Stimulated activated CD8-positive, alpha-beta memory T cell treated with anti-CD3 and anti-CD28 coated beads, Interleukin-4, amount 100 ng/mL, for 1 hour (primary cell): ENCODE measurements at places on chromosomes 6 and 20.

DNA sequence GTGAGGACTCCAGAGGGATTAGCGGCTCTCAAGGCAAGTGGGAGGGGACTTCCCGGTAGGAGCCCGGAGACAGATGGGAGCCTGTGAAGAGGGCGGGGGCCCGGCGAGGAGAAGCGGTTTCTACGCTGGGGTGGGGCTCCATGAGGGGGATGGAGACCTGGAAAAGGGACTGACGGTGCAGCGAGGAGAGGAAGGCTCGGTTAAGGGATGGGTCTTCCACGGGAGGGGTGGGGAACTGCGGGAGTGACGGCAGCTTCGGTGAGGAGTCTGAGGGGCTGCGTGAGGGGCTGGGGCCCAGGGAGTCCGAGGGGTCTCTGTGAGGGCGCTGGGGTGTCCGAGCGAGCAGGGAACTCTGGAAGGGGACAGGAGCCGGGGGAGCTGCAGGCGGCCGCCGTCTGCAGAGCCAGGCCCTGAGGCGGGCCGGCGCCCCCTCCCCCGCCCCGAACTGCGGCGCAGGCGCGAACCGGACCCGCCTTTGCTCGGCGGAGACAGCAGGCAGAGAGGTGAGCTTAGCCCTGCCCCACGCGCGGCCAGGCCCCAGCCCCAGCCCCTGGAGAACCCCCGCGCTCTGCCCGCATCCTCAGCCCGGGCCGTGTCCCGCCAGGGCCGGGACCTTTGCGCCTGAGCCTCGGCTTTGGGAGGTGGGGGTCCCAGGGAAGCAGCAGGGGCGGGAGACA is at the start of gene NRSN2:
Gene NRSN2 (plus strand): TSS at position 472 of the 677 bp plus-strand sequence. CDS start 2,533 bp downstream, outside the sequence.
- no peak for DNase-seq

- no peak for DNase-seq
These were observed 107.8 kb upstream of the SHLD1 start for GRCh38 chr20:5642155-5642981.

DNA sequence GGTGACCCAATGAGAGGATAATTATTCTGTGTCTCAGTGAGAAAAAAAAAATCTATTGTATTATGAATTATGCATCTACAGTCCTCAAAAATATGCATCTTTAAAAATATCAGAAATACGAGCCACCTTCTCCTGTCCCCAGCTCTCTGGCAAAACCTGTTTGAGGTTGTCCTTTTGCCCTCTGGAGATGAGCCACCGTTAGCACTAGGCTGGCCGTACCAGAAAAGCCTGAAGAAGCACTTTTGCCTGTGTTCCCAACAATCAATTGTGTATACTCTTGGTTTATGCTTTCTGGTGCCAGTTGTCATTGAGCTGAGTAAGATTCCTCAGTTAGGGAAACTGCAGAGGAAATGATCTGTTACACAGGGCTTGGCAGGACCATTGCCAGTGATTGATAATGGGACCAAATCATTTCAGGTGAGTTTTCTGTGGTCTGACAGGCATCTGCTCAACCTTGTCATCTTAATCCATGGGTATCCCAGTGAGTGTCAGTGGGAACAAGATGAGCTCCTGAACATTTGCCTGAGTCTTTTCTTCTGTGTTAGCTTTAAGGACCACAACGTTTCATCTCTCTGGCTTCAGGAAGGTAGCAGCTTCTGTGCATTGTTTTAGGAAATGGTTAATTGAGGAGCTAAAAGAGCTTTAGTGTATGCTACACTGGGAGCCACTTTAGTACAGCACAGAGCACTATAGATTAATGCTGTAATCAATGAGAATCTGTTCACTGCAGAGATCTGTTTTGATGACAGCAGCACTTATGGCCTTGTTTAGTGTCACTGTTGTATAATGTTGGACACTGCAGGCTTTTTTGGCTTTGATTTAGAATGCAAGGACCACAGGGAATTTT is 330.1 kb downstream of the RIMS1 start:
- DNase-seq: no peak

DNA sequence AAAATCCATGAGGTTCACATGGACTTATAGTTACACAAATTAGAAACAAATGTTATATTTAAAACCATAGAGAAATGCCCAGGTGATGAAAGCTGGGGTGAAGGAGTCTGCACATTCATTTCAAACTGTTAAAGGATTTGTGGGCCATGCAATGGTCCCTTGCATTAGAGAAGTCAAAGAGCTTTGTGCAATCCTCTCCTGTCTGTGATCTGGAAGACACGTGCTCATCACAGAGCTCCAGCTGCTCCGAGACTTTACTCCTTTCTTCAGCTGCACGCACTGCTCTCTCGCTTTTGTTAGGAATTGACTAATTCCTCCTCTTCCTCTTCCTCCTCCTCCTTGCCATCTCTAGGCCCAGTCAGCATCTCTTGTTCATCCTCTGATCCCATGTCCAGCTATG is 4.1 kb upstream of the AIF1 start:
- no peak for DNase-seq

- no peak for DNase-seq
These were observed 40.1 kb downstream of the CDKAL1 start for GRCh38 chr6:20574355-20574754.

DNA sequence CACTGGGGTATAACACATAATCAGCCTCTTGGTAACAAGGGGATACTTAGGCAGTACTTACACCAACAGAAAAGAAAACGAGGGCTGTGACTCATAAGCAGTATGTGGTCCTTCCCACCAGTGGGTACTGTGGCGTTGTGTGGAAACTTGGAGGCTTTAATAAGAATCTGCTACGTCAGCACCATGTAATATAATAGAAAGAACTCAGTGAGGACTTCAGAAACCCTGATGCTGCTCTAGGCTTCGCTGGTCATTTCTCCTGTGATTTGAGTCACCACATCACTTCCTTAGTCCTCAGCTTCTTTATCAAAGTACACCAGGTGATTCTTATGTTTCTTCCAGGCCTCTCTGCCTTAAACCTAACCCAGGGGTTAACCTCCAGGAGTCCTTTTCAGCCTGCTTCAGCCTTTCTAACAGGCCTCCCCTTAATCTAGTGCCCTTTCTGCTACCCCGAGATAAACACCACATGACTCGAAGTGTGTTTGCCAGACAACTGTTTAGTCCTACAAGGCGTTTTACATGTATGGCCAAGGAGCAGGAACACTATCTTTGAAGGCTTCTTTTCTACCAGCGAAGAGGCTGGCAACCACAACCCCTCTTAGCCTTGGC is 68.5 kb downstream of the FYN start:
- peak; percentile 36 for DNase-seq

DNA sequence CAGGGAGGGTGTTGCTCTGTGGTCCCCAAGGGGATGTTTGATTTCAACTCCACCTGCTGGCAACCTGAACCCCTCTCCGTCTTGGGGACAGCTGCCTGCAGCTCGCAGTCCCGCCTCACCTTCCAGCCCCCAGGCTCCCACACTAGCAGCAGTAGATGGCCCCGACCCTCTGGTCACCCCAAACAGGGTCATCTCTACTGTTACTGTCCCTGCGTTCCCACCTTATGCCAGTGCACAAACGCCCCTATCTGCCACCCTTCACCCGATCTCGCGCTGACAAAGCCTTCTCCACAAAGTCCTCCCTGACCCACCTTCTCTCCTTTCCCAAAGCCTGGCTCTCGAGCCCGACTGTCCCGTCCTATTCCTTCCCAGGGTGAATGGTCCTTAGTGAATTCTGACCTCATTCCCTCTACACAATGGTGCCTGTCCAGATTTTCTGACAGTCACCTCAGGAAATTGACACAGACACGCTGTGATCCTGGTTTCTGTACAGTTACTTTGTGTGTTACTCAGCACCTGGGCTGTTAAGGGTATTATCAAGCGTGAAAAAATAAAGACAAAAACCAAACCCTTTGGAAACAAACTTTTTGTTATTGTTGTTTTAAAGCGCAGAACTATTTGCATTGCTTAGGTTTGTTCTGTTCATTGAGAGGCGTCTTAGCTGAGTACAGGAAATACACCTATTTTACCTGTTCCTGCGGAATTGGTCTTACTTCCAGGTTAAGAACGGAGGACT is 728 bp downstream of the FUT9 start:
- DNase-seq: no peak

DNA sequence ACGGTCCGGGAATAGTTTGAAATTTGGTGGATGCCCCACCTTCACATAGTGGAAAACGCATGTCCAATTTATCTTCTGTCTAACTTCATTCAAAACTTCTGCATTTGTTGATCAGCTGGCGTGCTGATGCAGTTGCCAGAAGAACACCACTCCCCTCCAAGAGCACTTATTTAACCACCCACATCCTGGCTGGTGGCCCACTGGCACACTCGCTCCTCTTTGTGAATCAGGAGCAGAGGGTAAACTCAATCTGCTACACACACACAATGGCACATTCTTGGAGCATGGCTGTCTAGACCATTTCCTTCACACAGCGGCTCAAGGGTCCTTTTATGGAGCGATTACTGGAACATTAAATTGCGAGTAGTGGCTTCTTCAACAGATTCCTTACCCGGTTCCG is 55.1 kb upstream of the CEP162 start:
- DNase-seq: no peak

- no peak for DNase-seq
These were observed 49.8 kb downstream of the ZDHHC14 start for GRCh38 chr6:157430834-157431233.

DNA sequence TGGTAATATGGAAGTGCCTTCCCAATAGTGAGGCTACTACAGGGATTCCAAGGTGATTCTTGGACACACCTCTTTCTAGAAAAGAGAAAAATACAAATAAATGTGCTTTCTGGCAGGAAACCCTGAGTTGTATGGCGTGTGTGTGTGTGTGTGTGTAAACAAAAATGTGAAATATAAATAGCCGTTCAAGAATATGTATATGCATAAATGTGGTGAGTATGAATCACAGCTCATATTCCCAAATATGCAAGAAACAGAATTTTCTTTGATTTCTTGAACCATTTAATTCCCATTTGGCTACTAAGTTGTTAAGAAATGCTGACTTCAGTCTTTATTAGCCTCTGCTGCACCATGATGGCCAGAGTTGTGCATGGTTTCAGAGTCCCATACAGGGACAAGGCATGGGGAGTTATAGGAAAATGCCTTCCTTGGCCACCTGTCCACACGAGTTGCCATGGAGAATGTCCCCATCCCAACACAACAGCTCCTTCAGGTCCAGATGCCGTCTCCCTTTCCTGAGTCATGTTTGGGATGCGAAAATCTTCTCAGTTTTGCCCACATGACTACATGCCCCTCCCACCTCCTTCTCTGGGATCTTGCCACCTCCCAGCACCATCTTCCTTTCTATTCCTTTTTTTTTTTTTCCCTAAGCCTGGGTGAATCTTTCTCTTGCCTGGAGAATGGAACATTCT is 312.4 kb upstream of the ECI2 start:
- no peak for DNase-seq

DNA sequence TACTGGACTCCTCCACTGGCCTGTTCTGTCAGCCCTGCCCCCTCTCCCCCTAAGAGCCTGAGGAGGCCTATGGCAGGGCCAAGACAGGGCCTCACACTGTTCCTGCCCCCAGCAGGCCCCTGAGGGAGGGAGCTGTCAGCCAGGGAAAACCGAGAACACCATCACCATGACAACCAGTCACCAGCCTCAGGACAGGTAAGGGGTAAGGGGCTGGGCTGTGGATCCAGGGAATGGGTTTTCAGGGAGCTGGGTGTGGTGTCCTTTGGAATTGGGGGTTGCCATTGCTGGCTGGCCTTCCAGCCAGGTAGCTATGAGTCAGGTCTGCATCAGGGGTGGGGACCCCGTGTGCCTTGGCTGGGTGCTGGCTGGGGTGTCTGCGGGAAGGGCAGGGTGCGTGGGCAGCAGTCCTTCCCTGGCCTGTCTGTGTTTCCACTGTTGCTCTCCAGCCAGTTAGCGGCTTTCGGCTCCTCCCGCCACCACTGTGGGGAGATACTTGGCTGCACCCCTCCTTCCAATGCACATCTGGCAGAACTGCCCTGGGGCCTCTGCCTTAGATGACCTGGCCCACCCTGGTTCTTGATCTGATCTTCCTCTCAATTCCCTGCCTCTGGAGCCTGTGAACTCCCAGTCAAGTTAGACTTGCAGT is 3.9 kb downstream of the SLC29A1 start:
- no peak for DNase-seq

DNA sequence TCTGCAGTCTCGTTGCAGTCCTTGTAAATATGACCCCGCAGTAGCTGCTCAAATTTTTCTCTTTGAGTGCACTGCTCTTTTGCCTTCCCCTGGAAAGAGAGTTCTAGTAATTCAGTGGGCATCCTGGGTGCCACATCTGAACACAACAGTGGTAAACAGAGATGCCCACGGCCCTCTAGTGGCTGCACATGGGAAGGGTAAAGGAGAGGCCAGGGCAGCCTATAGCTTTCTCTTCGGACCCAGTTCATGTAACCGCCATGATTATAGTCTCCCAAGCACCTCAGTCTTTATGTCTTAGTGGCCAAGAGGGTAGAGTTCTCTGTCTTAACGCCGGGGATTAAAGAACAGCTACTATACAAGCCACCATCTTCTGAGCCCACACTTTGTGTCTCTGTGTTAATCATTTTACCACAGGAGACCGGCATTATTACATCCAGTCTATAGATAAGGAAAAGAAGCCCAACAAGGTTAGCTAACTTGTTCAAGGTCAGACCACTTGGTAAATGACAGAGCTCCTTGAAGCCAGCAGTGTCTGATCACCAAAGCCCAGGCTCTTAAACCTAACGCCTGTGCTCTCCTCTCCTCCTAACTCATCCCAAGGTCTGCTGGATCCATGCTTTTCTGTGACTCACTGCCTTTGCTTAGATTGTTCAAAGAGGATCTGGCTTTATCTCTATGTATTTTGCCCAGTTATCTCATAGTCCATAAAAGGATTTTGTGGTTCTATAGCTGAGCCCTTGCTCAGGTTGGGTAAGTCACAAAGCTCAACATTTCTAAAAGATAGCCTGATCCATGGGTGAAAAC is 81.8 kb downstream of the ISM1 start:
- no peak for DNase-seq

- no peak for DNase-seq
These were observed 167.5 kb downstream of the GPX5 start for GRCh38 chr6:28693033-28693750.

GRCh38 chr6:75755704-75756103 is 6.7 kb downstream of the MYO6 start:
- no peak for DNase-seq

DNA sequence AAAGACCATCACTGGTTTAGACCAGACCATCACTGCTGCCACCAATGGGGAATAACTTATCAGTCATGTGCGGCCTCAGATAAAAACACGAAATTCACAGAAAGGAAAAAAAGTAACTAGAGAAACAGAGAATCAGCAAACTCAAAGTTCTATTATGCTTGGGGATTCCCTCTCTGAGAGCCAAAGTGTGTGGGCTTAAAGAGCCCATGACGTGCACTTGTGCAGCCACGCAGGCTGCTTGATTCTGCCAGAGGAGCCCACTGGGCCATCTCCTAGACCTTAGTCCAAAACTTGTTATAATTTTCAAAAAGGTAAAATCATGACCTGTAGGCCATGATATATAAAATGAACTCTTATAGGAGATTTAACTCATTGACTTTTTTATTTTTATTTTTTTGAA is 15.2 kb downstream of the RAB44 start:
- DNase-seq: no peak
